SK-N-SH treated with all-trans-retinoic acid at 6 μM for 48 hours (cell line): ENCODE measurements at places on chromosomes 1 and 21.
A peak's percentile ranks its signal among the peaks of the same experiment; 100 is the strongest.

- ATAC-seq: peak; percentile 95
Measured at GRCh38 chr1:66533804-66534740, at the start of gene SGIP1. Gene SGIP1 (plus strand): TSS chr1:66534153. CDS start chr1:66534359, 206 bp downstream.

DNA sequence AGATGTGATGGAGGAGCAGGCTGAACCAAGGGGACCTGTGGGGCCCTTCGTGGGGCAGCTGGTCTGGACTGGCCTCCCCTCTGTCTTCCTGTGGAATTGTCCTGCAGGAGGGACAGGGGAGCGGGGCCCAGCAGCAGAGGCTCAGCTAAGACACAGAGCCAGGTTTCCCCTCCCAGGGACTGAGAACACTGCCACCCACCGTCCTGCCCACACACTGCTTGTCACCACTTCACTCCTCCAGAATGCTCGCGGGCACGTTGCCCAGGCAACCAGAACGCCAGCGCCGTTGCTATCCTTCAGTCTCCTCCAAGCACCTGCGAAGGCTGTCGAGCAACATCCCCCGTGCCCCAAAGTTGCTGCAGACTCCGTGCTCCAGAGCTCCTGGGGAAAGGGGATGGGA lies 46.4 kb downstream of the AJAP1 start:
- ATAC-seq: no peak

GRCh38 chr1:44842486-44842861 lies 579 bp downstream of the PTCH2 start:
- peak; percentile 21 for ATAC-seq

- no peak for ATAC-seq
Measured at GRCh38 chr1:159838715-159839114, 12.0 kb downstream of the SLAMF8 start.

GRCh38 chr1:84122780-84123382 lies 21.2 kb upstream of the PRKACB start:
- peak; percentile 88 for ATAC-seq

DNA sequence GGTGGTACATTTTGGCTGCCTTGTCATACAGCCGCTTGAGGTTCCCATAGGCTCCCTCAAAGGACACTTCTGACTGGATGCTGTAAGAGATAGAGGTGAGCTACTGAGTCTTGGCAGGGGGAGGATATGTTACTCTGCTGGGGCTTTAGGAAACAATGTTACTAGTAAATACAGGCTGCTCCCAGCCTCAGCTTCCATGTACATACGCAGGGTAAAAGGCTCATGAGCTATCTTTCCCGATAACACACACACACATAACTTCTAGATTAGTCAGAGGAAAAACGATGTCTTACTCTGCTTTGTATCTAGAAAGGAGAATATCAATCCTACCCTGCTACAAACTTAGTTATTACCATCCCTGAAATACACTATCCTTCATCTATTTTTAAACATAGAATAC lies 14.3 kb downstream of the SMG5 start:
- ATAC-seq: peak; percentile 48

GRCh38 chr1:116754198-116754977 lies at the start of gene CD2:
Gene CD2 (plus strand): TSS chr1:116754430. CDS start chr1:116754493, 63 bp downstream.
- ATAC-seq: no peak

- ATAC-seq: no peak
Measured at GRCh38 chr21:16873176-16873575, 639.7 kb upstream of the CXADR start.

DNA sequence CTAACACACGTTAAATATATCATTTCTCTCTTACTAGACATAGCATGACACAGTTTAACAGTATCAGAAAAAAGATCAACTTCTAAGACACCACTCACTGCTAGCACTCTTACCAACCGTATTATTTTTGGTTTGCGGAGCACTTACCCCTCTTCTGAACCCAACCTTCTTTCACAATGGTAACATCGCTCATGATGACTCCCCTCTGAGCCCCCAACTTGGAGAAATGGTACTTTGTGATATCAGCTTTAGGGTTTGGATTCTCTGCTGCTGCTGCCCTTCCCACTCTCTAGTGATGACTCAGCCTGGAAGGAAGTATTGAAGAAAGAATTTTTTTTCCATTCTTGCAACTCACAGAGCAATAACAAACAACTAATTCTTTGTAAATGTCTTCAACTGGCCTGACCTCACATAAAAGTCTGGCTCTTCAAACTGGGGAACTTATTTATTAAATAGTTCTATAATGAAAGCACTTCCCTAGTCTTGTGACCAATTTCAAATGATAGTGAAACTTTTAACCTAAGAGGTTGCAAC lies 7.0 kb downstream of the AKT3 start:
- peak; percentile 94 for ATAC-seq

DNA sequence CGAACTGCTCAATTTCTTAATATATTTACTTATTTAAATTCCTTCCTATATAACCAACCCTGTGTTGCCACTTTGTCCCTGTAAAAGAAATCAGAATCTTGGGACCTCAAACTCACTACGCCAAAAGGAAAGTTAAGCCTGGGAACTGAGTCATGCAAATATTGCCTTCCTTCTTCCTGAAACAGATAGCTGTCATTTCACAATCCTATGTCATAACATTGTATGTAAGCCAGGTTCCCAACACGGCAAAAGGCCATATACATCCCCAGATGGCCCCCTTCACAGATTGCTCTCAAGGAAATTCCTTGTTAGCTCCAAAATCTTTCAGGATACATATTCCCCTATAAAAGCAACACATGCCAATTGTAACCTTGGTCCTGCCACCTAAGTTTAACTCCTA lies 39.7 kb downstream of the C21orf91 start:
- ATAC-seq: no peak

DNA sequence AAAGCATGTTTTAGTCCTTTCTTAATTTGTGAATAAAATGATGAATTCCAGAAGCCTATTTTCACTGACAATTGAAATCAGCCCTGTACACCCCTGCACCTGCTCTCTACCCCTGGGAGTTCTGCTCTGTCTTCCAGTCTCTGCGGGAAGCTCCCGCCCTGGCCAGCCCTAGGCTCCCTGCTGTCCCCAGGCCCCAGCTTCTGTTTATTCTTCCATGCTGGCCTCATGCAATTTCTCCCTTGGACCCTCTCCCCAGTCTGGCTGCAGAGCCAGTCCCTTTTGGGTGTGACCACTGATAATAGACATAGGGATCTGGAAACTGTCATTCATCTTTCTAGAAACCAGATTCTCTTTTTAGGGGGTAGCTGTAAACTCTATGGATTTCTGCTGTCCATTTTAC lies 258.6 kb downstream of the GRIK3 start:
- ATAC-seq: no peak

DNA sequence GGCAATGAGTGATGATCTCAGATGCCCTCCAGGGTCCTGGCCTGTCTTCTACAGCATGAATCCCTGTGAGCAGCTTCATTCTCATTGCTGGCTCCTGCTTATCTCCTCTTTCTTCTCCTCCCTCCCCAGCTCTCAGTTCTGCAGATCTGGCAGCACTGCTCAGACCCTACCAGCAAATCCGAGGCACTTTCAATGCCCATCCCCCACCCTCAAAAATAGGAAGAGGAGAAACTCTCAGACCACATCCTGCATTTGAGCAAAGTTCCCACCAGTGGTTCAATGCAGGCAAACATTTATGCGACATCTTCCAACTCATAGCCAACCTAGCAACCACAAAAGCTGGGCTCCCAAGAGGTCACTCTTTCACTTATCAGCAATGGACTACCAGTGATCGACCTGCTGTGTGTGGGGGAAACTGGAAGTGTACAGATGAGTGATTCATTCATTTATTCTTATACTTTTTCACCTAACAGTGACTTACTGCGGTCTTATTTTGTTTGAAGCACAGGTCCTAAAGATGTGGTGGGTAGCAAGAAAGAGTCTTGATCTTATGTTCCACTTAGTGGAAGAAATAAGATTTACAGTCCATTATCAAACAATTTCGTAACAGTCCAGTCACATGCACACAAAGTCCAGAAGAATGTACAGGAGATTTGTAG lies 5.8 kb upstream of the CHI3L2 start:
- no peak for ATAC-seq

- ATAC-seq: no peak
Measured at GRCh38 chr1:217506878-217507277, 124.0 kb downstream of the GPATCH2 start.

GRCh38 chr1:198300451-198300850 lies 143.7 kb downstream of the NEK7 start:
- ATAC-seq: no peak

GRCh38 chr1:172351346-172351745 lies 69.1 kb upstream of the C1orf105 start:
- peak; percentile 64 for ATAC-seq

GRCh38 chr1:94383966-94384408 lies 34.2 kb upstream of the ABCD3 start:
- no peak for ATAC-seq

GRCh38 chr1:116460783-116461376 lies 87.8 kb downstream of the ATP1A1 start:
- ATAC-seq: no peak

- ATAC-seq: no peak
Measured at GRCh38 chr1:94736073-94736472, 84.1 kb upstream of the SLC44A3 start.

GRCh38 chr1:226494092-226494609 lies 54.4 kb upstream of the STUM start:
- ATAC-seq: no peak

DNA sequence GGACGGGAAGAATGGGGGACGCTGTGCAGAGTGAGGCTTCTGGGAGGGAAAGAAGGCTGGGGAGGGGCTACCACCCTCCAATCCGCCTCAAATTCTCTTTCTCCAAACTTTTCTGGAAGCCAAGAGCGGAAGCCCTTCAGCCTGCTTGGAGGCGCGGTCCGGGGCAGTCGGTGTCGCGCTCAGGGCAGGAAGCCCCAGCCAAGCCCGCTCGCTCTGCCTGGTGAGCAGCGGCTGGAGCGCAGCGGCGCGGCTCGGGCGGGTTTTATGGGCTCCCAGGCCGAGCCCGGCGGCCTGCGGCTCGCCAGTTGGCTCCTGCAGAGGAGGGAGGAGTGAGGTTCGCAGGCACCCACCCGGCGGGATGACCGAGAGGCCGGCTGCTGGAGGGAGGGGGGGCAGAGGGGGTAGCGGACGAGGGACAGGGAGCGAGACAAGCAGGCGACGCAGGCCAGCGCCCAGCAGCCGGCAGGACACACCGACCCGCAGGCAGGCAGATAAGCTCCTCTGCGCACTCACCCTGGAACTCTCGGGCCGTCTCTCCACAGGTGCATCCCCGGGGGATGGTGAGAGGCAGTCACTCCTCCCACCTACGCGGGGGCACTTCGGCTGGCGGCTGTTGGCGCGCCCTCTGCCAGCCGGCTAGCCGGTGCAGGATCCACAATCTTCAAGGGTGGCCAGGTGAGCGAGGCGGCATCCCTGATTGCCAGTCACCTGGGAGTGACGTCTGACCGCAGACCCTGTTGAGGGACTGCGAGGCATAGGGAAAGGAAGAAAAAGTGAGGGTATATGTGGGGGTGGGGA lies at the start of gene AVPR1B:
TSS of gene AVPR1B (minus strand) at position 238 of the 798 bp plus-strand sequence. CDS start 498 bp downstream, outside the sequence.
- ATAC-seq: peak; percentile 91

DNA sequence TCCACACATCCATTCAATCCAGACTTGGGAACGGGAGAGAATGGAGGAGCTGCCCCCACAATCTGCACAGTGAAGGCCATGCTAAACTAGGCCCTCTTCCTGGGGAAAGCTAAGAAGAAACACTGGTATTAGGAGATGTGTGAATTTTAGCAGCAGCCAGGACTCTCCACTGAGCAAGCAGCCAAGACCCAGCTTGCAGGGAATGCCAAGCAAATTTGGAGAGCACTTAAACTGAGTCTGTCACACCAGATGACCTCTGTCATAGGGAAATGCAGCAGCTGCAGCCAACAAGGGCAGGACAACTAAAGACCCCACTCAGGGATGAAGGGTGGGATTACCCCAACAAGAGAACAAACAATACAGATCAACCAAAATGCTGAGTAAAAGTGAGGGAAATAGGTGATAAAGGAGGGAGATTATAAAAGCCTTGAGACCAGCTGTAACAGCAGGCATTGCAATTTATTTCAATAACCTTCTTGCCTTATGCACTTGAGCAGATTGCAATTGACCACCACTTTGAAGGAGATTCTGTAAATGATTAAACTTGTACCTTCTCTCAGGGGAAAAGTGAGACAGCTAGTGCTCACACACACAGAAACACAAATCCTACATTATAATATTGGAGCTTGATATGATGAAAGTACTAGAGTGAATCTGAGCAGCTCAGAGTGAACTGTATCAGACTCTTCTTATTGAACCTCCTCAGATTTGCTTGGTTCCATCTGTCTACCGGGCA lies 2.5 kb upstream of the CLCA1 start:
- ATAC-seq: no peak

DNA sequence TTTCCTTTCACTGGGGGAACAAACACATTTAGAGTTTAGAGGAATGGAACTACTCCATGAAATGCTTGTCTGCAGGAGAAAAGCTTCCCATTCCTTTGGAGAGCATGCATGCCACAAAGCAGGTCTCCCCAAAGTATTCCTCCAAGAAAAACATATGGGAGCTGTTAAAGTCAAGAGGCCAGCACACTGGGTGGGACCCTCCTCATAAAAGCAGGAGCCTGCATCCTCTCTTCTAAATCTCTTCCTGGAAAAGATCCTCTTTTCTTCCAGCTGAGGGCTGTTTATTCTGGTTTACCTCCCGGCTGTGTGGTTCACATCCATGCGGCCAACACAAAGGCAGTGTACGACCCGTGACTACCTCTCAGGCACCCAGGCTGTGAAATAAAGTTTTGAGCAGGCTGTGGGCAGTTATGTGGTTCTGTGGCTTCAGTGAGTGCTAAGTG lies 103.4 kb downstream of the TENT5C start:
- ATAC-seq: no peak

- 0 out of 3 replicates have a peak, but pooled peaks have one; percentile 7 for ATAC-seq
Measured at GRCh38 chr1:3746389-3746829, 5.8 kb upstream of the CCDC27 start.

GRCh38 chr1:234246638-234247116 lies 126.6 kb upstream of the COA6 start:
- ATAC-seq: no peak
